Astrocyte of the cerebellum (primary cell): ENCODE measurements at places on chromosomes 3 and 15.
A peak's percentile ranks its signal among the peaks of the same experiment; 100 is the strongest.

GRCh38 chr3:46261926-46262594, 19.8 kb downstream of the CCR3 start:
- DNase-seq = no peak

DNA sequence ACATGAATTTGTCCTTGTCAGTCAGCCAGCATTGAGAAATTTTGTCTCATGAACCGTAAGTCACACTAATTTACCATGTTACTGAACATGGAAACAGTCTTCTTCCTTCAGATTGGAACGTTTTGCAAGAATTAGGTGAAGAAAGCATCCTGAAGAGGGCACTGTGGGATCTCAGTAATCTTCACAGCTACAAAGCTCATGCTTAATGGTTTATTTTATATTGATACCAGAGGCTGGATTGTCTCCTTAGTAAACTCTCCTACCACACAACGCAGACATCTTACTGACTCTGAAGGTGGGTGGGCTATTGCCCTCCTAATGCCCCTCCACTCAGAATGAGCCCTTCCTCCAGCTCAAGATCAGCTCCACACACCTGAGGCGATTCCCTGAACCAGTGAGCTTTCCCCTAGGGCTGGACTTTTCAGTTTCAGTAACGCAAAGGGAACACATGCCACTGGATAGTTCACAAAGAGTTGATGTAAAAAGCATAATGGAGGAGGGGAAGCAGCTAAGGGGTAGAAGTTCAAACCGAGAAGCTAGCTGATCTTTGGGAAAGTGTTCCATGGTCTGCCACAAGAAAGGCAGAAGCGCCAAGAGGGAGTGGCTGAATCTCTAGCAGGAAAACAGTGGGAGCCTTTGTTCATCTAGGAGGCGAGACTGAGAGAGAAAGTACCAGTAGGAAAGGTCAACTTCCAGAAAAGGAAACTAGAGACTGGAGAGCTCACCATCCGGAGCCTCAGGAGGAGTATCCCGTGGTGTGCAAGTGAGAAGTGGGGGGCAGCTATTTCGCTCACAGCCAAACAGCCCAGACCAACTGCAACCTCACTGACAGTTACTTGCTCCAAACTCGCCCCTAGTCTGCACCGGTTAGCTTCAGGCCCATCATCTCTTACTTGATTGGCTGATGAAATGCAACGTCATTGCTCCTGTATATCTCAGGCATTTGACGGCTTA, at the start of gene SLC9C1:
SLC9C1 (minus strand) TSS at position 849 of the 954 bp plus-strand sequence. CDS start 7,425 bp downstream, outside the sequence.
- DNase-seq = peak; percentile 63

- DNase-seq = no peak
These were observed 9.6 kb upstream of the KLF13 start for GRCh38 chr15:31317017-31317416.

DNA sequence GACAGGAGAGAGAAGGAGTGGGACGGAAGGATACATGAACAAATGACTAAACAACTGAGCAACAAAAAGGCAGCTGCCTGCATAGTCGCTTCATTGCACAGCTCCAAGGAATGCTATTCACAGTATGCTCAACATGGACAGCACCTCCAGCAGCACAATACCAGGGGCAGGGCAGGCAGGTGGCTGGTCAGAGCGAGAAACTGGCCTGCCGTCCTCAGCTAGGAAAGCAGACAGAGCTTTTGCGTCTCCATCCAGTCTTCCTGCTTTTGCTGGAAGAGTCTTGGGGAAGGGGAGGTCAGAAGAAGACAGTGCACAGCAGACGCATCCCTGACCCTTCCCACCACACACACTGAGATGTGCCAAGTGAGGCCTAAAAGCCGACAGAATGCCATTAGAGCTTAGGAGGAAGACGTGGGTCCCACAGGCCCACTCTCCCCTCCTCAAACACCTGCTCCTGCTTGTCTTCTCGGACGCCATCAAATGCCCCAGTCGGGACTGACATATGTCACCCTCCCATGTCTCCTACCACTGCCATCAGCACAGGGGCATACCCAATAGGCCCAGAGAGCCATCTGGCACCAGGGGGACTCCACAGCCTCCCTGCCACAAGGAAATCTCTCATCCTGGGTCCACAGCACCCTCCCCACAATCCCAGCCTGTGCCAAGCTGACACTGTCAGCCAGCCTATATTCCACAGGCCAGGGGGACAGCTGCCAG, 3.9 kb downstream of the RAB6B start:
- no peak for DNase-seq

DNA sequence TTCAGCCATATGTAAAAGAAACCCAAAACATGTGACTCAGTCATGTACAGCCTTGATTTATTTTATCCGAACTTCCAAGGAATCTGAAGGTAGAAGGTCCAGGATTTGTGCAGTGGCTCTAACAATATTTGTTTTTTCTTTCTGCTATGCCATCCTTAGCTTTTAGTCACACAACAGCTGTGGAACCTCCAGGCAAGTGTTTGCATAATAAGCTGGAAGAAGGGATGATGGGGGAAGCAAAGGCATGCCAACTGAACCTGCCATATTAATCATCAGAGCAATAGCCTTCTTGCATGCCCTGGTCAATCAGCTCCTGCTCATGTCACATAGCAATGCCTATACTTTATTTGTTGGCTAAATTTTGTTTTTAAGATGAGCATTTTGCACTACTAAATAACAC, 444.7 kb upstream of the ARPP21 start:
- no peak for DNase-seq

GRCh38 chr15:44490622-44491021, 46.3 kb upstream of the EIF3J start:
- no peak for DNase-seq

- DNase-seq = no peak
These were observed 205.0 kb downstream of the RPLP1 start for GRCh38 chr15:69657626-69658025.

GRCh38 chr3:53703630-53704362, 142.4 kb downstream of the CHDH start:
- no peak for DNase-seq

- DNase-seq = peak; percentile 36
These were observed 53.4 kb upstream of the EIF5A2 start for GRCh38 chr3:170961616-170962400.

DNA sequence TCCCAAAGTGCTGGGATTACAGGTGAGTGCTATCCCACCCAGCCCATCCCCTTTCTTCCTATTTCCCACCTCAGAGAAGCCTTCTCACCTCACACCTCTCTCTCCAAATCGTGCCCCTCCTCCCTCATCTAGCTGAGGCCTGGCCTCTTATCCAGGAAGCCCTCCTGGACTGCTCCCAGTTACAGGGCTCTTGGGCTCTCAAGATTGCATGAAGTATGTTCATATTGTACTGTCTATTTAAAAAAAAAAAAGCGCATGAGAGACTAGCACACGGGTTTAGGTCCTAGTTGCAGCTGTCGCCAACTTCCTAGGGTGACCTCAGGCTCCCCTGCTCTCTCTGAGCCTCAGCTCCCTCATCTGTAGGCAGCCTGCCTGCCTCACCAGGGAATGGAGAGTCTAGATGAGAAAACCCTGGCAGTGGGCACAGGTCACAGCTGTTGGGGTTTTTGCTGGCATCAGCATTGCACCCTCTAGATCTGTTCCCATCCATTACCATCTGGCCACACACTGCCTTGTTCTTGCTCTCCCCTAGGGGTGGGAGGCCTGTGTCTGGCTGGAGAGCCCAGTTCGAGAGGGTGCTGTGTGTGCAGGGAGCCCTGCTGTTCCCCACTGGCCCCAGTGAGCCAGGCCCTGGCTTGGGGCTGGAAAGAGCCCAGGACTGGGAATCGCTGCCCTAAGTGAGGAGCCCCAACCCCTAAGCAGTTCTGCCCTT, 24.2 kb upstream of the C15orf39 start:
- no peak for DNase-seq

GRCh38 chr3:108223928-108224327, 1.7 kb upstream of the IFT57 start:
- DNase-seq = no peak

DNA sequence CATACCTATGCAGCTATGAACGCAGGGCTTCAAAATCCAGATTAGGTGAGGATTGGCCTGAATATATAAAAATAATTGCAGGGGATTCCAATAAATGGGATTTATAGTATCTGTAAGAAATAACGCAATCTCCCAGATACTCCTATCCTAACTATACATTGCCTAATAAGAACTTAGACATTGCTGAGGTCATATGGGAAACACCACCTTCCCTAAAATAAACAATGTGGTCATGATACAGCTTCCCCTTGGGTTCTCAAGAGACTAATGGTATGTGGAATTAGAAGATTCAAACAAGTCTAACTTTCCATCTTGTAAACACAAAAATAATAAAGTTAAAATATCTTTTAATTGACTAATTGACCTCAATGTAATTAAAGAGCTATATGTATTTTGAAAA, 28.2 kb downstream of the UBE3A start:
- DNase-seq = no peak

- peak; percentile 69 for DNase-seq
These were observed 941 bp downstream of the ZBED2 start for GRCh38 chr3:111594205-111594604.

- no peak for DNase-seq
These were observed 76.2 kb upstream of the PLCL2 start for GRCh38 chr3:16808393-16809107.
